Amygdala (tissue), 56 donors: ENCODE measurements at places on chromosomes 16 and 17.

- DNase-seq, result peak; percentile 72
Measured at GRCh38 chr17:82236142-82236971, 7.5 kb downstream of the SLC16A3 start.

DNA sequence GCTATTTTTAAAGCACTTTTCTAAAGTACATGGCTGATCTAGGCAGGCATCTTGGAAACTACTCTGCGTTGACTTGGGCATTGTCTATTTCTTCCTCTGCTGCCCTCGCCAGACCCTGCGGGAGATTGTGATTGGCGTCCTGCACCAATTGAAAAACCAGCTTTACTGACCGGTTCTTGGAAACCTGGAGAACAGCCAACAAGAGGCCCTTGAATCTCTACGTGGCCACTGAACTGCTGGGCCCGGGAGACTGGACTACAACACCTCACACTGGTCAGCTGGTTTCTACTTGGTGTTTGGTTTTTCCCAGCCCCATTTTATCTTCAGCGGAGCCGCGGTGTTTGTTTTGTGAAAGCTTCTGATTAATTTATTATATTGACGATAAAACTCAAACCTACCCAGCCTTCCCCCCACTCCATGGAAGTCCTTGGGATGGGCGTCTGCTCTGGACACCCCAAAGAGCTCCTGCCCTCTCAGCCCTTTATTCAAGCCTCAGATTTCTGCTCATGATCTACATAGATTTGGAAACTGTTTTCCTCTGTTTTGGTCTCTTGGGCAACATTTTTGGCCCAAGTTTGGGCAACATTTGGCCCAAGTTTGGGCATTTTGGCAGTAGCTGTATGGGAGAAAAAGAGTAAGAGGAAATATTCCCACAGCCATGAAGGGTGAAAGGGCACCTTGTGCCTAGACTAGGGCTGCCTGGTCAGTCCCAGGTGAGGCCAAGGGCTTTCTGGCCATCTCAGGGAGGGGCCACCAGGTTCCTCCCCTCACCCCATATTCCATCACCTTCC lies 4.7 kb downstream of the MLX start:
- DNase-seq, result no peak

DNA sequence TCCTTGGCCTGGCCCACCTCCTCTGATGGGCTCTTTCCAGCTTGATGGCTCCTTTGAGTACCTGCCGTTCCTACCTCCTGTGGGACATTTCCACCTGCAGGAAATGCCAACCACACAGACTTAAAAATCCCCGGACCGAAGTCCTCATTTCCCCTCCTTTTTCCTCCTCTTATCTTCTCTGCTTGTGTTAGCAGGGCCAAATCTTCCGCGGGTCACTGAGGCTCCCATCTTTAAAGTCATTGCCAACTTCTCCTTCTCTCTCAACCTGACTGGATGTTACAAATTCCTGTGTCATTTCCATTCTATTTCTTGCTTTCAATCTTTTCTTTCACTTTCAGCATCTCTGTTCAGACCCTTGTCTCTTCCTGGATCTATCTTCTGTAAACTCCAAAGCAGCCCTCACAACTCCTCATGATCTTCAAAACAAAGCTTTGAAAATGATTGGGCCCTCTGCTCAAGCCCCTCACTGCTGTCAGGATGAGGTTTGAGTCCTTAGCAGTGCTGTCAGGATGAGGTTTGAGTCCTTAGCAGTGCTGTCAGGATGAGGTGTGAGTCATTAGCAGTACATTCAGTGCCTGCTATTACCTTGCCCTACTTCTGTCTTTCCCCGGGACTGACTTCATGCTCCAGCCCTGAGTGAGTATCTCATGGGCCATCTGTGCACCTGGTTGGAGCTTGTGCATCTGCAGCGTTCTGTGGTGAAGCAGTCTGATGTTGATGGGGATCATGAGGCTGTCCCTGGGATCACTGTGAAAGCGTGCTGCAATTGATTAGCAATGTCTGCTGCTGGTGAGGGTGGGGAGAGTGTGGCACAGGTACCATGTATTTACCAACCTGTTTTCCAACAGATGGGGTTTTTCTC lies 100.1 kb downstream of the IRF8 start:
- DNase-seq, result no peak

DNA sequence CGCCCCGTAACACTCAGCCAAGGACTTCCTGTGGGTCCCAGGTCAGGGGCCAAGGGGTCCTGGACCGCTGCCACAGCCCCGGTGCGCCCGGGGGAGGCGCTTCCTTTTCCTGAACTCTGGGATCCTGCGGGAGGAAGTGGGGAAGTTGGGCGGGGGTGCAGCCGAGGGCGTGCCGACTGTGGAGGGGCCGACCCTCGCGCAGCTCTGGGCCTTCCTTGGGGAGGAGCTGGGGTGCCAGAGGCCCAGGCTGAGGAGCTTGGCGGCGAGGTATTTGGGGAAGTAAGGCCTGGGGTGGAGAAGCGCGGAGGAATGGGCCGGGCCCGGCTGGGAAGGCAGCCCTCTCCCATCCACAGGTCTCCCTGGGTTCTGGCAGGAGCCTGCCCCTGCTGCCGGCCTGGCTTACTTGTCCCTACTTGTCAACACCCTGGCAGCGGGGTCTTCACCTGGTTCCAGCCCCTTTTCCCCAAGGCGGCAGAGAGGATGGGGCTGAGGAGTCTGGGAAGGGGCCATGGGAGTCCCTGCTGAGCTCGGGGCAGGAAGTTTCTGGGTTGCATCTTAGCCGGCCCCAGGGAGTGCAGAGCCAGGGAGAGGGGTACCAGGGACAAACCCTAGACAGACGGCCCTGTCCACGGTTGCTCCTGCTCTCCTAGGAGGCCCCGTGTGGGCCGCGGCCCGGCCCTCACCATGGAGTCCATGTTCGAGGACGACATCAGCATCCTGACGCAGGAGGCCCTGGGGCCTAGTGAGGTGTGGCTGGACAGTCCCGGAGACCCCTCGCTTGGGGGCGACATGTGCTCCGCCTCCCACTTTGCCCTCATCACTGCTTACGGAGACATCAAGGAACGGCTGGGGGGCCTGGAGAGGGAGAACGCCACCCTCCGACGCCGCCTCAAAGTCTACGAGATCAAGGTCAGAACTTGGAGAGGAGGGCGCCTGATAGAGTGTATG lies 1.7 kb downstream of the TBKBP1 start:
- DNase-seq, result no peak

GRCh38 chr16:80014241-80014939 lies 413.9 kb upstream of the MAF start:
- DNase-seq, result no peak

GRCh38 chr16:56636616-56637413 lies 1.7 kb upstream of the MT1A start:
- DNase-seq, result no peak

DNA sequence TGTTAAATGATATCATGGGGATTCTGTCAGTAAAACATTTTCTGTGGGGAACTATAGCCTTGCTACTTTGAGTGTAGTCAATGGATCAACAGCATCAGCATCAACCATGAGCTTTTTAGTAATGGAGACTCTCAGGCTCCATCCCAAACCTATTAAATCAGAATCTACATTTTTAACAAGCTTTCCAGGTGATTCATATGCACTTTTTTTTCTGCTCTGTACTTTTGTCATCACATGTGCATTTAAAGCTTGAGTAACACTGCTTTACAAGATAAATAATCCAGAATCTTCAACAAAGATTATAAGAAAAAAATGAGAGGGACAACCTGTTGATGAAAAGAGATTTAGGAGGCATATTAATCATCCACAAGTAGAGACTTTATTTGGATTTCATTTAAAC lies 23.5 kb downstream of the NUP93 start:
- no peak for DNase-seq

DNA sequence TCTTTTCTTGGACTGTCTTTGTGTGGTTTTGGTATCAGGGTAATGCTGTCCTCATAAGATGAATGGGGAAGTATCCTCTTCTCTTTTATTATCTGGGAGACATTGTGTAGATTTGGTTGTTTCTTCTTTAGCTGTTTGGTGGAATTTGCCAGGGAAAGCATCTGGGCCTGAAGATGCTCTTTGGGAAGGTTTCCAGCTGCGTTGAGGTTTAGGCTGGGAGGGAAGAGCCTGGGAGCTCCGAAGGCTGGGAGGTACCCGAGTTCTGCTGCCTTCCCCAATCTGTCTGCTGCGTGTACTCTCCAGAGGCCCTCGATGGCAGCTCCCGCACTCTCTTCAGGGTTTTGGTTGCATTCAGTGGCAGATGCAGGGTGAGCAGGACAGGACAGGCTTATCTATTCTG lies 25.6 kb upstream of the CRISPLD2 start:
- DNase-seq, result no peak

GRCh38 chr17:31527606-31528005 lies 136.1 kb downstream of the RAB11FIP4 start:
- no peak for DNase-seq

DNA sequence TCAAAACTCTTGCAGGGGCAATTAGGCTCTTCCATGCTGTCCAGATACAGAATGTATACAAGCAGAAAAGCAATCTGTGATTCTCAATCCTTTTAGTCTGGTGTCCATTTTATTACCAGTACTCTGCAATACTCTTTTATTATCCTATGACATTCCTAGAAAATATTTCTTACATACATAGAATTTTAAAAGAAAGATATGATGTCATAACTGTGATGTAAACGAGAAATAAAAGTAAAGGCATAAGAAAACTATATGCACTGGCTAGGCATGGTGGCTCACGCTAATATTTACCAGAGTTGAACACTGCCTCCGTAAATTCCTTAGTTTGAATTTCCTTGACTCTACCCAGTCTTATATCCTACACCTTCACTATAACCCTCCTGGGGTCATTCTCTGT lies 55.0 kb downstream of the EFCAB5 start:
- no peak for DNase-seq

DNA sequence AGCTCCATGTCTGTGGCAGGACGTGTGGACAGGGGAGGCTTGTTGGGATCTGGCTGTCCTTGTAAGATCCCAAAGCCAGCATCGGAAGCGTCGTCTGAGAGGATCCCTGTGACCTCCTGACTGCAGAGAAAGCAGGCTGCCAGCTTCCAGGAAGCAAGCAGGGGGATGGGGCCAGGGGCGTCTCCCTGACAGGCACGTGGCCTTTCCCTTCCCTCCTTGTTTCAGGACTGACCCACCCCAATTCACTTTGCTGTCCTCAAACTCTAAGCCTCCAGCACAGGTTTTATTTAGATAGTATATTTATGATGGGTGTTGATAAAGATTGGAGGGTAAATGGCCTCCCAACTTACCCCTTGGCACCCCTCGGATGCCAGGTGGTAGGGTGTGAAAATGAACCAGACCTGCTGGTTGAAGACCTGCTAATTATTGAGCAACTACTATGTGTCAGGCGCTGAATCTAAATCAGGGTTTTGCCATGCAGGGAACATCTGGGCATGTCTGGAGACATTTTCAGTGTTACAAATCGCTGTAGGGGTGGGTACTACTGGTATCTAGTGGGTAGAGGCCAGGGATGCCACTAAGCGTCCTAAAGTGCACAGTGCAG lies 24.5 kb downstream of the SOCS1 start:
- no peak for DNase-seq

GRCh38 chr16:48378276-48378675 lies 6.9 kb downstream of the SIAH1 start:
- no peak for DNase-seq

DNA sequence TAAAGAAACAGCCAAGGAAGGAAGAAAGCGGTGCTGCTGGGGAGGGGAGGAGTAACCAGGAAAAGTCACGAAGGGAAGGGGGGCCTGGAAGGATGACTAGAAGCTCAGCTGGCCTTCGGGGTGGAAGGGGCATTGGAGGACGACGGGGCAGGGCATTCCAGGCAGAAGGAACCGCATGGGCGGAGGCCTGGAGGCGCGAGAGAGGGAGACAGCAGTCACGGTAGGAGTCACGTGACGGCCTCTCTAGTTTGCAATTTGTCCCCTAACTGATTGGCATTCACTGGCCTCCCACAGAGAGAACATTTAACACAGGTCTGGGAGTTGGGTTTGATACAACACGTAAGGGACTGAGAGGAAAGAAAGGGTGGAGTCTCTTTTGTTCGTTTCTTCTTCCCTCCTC lies 63.9 kb downstream of the RTN4RL1 start:
- DNase-seq, result no peak

DNA sequence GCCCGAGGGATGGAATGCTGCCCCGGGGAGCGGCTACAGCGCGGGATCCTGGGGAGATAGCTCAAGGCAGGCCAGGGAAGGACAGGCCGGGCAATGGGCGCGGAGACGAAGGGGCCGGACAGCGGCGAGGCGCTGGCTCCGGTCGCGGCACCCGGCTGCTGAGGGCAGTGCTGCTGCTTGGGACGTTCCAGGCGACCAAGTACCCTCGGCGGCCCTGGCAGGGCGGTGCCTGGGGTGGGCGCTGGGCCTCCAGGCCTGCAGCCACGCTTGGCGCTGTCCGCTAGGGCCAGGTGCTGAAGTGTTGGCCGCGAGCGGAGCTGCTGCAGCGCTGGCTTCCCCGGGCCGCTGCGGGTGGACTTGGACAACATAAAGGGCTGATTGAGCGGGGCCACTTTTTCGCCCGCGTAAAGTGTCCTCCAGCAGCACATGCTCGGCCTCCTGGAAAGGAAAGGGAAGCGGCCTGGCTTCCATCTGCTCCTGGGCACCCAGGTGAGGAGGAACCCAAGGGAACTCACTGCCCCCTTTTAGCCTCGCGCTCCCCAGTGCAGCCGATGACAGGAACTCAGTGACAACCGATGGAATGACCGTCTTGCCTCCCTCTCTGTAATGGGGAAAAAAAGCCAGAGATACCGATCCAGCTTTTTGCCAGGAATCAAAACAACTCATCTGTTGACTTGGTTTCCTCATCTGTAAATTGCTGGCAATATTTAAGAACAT lies 23.7 kb downstream of the CLEC3A start:
- DNase-seq, result peak; percentile 12

DNA sequence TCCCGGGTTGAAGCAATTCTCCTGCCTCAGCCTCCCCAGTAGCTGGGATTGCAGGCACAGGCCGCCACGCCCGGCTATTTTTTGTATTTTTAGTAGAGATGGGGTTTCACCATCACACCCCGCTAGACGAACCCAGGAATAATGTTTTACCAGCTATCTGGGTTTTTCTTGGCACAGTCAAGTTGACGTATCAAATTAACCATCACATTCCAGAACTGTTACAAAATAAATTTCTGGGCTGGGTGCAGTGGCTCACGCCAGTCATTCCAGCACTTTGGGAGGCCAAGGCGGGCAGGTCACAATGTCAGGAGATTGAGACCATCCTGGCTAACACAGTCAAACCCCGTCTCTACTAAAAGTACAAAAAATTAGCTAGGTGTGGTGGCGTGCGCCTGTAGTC lies 501.2 kb downstream of the SHISA9 start:
- no peak for DNase-seq

GRCh38 chr16:87845213-87845612 lies 24.1 kb downstream of the SLC7A5 start:
- no peak for DNase-seq

DNA sequence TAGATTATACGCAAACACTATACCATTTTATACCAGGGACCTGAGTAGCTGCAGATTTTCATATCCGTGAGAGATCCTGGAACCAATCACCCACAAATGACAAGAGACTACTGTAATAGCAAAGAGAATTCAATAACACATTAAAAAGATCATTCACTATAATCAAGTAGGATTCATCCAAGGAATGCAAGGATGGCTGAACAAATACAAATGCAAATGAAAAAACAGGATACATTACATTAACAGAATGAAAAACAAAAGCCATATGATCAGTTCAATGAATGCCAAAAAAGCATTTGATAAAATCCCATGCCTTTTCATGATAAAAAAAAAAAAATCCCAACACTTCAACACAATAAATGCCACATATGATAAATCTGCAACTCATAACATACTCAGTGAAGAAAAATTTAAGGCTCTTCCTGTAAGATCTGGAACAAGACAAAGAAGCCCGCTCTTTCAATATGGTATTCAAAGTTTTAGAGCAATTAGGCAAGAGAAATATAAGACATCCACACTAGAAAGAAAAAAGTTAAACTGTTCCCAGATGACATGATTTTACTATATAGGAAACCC lies 29.0 kb downstream of the N4BP1 start:
- DNase-seq, result no peak

GRCh38 chr17:18145811-18146210 lies 37.3 kb downstream of the MYO15A start:
- no peak for DNase-seq
